Glomerular endothelial cell (primary cell): ENCODE measurements at places on chromosomes 3 and 15.

- no peak for DNase-seq
Observed at GRCh38 chr3:65867463-65868210, 171.1 kb downstream of the MAGI1 start.

DNA sequence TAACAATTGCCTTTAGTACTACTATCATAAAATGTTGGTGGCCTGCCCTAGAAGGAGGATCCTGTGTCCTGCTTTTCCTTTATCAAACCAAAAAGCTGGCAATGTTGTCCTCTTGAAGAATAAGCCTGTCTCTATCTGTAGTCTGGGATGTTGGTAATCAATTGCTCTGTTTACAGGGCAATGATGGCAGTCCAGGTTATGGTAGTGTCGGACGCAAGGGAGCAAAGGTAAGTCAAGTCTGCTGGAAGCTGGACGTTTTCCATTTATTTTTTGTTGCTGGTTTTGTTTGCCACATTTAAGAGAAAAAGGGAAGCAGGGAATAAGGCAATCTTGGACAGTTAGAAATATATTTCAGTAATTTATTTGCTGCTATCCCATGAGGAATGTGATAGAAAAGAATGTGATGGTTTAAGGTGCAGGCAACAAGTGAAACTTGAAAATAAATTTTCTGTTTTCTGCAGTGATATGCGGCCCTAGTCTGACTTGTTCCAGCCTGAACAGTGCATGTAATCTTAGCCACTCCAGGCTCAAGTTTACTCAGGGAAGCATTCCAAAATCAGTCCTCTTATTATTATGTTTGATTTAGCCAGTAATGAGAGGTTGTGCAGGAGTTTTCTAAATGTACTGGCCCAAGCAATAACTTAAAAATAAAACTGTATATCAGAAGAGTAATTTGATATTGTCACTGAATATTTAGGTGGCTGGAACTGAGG is 110.3 kb downstream of the COL6A6 start:
- DNase-seq = no peak

- no peak for DNase-seq
Observed at GRCh38 chr3:60046210-60046609, 996.4 kb upstream of the CFAP20DC start.

- DNase-seq = no peak
Observed at GRCh38 chr3:108079877-108080276, 11.0 kb downstream of the CD47 start.
